Gastrocnemius medialis (tissue), 4 donors: ENCODE measurements at places on chromosomes 1 and 21. TPM values are rescaled to one million over a fixed set of nuclear protein-coding genes. Genes with fewer than 3 reads are reported as not detected.

The CHML gene
- 3.2 TPM for total RNA-seq

The LYPD8 gene
- total RNA-seq = not detected

The CHODL gene
- not detected for total RNA-seq

The ZNF593OS gene
- total RNA-seq = not detected

The FCRL1 gene
- total RNA-seq = not detected

The PDZK1 gene
- 0.44 TPM for total RNA-seq

The SLC44A3 gene
- total RNA-seq = 0.19 TPM

The PRSS38 gene
- not detected for total RNA-seq

The NDUFS5 gene
- total RNA-seq = 603 TPM

The DNAJC11 gene
- 40.7 TPM for total RNA-seq

The MAN1C1 gene
- total RNA-seq = 2.7 TPM

The PTGS2 gene
- 0.58 TPM for total RNA-seq

DNA sequence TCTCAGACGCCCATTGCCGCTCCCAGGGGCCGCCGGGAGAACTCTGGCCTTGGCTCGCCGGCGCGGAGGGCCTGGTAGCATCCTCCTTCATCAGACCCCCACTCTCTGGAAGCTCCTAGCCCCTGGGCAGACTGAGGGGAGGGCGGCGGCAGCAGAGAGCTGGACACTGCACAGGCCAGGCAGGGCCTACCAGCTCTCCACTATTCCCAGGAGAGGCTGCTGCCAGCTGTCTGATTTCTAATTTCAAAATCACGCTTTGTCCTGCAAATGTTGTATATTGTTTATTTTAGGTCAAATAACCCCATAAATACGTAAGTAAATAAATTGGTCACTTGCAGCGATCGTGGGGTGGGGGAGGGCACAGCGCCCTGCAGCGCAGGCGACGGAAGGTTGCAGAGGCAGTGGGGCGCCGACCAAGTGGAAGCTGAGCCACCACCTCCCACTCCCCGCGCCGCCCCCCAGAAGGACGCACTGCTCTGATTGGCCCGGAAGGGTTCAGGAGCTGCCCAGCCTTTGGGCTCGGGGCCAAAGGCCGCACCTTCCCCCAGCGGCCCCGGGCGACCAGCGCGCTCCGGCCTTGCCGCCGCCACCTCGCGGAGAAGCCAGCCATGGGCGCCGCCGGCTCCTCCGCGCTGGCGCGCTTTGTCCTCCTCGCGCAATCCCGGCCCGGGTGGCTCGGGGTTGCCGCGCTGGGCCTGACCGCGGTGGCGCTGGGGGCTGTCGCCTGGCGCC lies at the start of gene MTARC1:
TSS of gene MTARC1 (plus strand) at position 577 of the 732 bp plus-strand sequence. CDS start at position 609, 32 bp downstream.
- peaks cover 30% of the 10 kb centered on the region for H3K4me1 ChIP-seq
- DNase-seq = peak; percentile 23
- peak within 1 kb of the TSS; percentile 76 for H3K27ac ChIP-seq
- peak within 1 kb of the TSS; percentile 68 for H3K4me3 ChIP-seq

DNA sequence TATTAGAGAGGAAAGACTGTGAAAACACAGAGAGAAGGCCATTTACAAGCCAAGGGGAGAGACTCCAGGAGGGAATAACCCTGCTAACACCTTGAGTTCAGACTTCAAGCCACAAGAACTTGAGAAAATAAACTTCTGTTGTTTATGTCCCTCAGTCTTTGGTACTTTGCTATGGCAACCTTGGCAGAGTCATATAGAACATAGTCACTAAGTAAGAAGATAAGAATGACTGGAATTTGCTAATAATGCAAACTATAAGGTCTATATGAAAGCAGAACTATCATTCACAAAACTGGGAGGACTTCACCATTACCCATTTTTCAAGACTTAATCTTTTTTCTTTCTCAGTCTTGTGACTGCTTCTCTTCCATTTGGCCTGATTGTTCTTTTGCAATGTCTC lies 767.3 kb upstream of the ADAMTS5 start:
- H3K36me3 ChIP-seq = no peaks in the 10 kb centered on the region
- no peak overlapping the region for H3K27ac ChIP-seq
- no peak overlapping the region for H3K4me3 ChIP-seq
- DNase-seq = no peak
- H3K4me1 ChIP-seq = no peaks in the 10 kb centered on the region
- H3K27me3 ChIP-seq = no peaks in the 10 kb centered on the region

DNA sequence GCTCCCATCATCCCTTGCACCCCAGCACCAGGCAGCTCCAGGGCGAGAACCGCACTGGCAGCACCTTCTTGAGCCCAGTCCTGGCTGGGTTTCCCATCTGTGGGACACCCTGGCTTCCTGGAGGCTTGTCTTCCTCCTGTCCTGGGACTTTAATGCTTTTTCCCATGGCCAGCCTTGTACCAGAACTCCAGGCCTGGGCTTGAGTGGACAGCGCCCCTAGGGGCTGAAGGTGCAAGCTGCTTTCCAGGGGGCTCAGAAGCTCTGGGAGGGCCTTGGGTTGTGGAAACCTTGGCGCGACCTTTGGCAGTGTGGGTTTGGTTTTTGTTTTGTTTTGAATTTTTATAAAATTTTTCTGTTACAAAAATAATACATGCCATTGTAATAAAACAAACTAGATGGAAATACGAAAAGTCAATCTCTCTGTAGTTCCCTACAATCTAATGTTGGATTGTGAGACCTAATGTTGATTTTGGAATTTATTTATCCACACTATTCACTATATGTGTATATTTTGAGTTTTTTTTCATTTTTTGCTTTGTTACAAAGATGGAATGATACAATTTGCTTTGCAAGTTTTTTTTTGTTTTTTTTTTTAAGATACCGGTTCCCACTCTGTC lies 33.8 kb upstream of the RPL11 start:
- H3K27me3 ChIP-seq = no peaks in the 10 kb centered on the region
- H3K4me1 ChIP-seq = no peaks in the 10 kb centered on the region
- H3K36me3 ChIP-seq = no peaks in the 10 kb centered on the region
- no peak overlapping the region for H3K4me3 ChIP-seq
- H3K27ac ChIP-seq = no peak overlapping the region
- DNase-seq = no peak

GRCh38 chr1:67429011-67429527 lies 1.1 kb downstream of the SERBP1 start:
- peaks cover 60% of the 10 kb centered on the region for H3K4me1 ChIP-seq
- peak; percentile 14 for DNase-seq
- peak overlapping the region; percentile 96 for H3K4me3 ChIP-seq
- H3K27me3 ChIP-seq = no peaks in the 10 kb centered on the region
- peaks cover 20% of the 10 kb centered on the region for H3K36me3 ChIP-seq

DNA sequence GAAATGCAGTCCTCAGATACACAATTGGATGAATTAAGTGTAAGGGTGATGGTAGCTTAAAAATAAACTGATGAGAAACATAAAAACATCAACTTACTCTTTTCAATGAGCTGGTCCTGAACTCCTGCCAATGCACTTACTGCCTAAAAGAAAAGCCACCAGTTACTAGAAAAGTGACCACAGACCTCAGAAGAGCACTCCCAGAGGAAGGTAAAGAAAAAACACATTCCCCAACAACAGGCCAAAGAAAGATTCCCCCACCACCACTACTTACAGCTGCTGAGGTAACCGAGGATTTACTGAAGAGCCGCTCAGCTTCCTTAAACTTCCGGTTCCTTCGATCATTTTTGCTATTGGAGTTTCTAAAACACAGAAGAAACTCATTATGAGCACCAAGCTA lies 5.4 kb downstream of the MEAF6 start:
- H3K4me1 ChIP-seq = peaks cover 14% of the 10 kb centered on the region
- DNase-seq = no peak
- H3K27me3 ChIP-seq = no peaks in the 10 kb centered on the region
- peaks cover 48% of the 10 kb centered on the region for H3K36me3 ChIP-seq
- H3K4me3 ChIP-seq = no peak overlapping the region

- no peaks in the 10 kb centered on the region for H3K36me3 ChIP-seq
- H3K4me1 ChIP-seq = no peaks in the 10 kb centered on the region
- DNase-seq = no peak
- no peak overlapping the region for H3K27ac ChIP-seq
Observed at GRCh38 chr1:185803241-185803640, 69.0 kb downstream of the HMCN1 start.

- no peaks in the 10 kb centered on the region for H3K36me3 ChIP-seq
- no peak overlapping the region for H3K4me3 ChIP-seq
- no peaks in the 10 kb centered on the region for H3K27me3 ChIP-seq
- H3K27ac ChIP-seq = peak overlapping the region; percentile 64
- no peak for DNase-seq
- peaks cover 47% of the 10 kb centered on the region for H3K4me1 ChIP-seq
Observed at GRCh38 chr1:224506141-224506814, 71.7 kb upstream of the WDR26 start.

GRCh38 chr1:90911353-90911752 lies 110.5 kb downstream of the ZNF644 start:
- no peak overlapping the region for H3K27ac ChIP-seq
- no peaks in the 10 kb centered on the region for H3K27me3 ChIP-seq
- no peak for DNase-seq
- no peaks in the 10 kb centered on the region for H3K4me1 ChIP-seq
- H3K4me3 ChIP-seq = no peak overlapping the region

DNA sequence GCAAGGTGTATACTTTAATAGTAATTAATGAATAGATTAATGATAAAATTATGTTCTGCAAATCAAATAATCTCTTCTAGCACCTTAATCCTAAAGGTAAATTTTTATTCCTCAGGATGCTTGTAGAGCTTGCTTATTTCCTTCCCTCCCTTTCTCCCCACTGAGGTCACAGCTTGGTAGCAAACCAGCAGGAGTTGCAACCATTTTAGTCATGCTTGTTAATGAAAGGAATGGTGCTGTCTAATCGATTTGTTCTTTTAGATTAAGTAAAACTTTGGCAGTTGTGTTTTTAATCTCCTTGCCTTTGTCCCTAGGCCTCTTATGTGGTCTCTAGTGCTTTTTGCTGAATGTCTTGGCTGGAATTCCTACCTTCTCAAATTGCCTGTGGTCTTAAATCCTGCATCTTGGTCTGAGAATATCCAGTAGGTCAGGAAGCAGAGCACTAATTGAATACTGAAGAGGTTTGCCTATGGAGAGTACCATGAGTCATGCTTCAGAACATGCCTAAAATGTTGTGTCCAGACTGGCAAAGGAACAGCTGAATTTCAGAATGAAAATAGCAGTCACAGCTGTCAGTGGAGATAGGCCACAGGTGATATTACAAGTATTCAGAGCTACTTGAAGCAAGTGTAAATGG lies 36.3 kb upstream of the RWDD3 start:
- H3K27ac ChIP-seq = no peak overlapping the region
- H3K27me3 ChIP-seq = no peaks in the 10 kb centered on the region
- H3K4me3 ChIP-seq = no peak overlapping the region
- no peak for DNase-seq

DNA sequence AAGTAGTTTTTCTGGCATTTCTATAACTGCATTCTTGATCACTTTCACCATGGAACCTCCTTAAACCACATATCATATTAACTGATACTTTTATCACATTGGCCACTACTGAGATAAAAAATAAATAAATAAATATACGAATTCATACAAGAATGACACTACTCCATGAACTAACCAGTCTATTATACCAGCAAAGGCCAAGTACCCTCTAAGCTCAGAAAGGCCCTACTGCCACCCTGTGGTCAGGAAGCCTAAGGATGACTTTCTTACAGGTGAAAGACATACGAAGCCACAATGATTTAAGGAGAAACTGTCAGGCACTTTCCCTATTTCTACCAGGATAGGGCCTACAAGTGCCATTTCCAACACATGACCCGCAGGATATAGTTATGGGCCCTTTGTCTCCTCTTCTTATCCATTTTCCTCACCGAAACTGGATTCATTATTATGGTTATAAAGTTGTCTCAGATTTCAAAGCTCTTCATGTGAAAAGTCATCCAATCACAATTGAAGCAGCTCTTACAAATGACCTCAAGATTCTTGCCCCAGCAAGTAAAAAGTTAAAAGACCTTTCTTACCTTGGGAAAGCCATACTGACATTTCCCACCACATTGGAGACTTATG lies 23.9 kb downstream of the DNAJC8 start:
- H3K27ac ChIP-seq = peak overlapping the region; percentile 71
- H3K27me3 ChIP-seq = no peaks in the 10 kb centered on the region
- peaks cover 72% of the 10 kb centered on the region for H3K36me3 ChIP-seq
- no peak overlapping the region for H3K4me3 ChIP-seq
- DNase-seq = no peak

DNA sequence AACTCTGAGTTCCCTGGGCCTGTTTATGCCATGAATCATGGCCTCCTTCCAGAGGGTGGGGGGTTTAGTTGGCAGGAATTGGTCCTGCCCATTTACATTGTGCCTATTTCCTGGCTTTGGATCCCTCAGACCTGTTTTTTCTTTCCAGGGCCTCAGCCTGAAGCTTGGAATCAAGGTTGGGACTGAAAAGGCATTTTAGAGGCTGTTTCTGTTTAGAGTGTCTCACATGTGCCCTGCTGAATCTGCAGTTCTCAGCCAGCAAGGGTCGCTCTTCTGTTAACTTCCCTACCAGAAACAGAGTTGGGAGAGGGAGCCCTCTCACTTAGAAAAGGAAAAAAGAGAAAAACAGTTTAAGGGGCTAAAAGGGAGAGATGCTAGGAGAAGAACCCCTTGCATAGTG lies 191.1 kb downstream of the PTPRC start:
- H3K27ac ChIP-seq = no peak overlapping the region
- H3K4me3 ChIP-seq = no peak overlapping the region
- H3K36me3 ChIP-seq = no peaks in the 10 kb centered on the region

GRCh38 chr1:13583966-13584791 lies 547 bp downstream of the PDPN start:
- peak; percentile 67 for DNase-seq
- peak overlapping the region; percentile 87 for H3K4me3 ChIP-seq
- peaks cover 15% of the 10 kb centered on the region for H3K4me1 ChIP-seq
- no peaks in the 10 kb centered on the region for H3K27me3 ChIP-seq
- peak overlapping the region; percentile 85 for H3K27ac ChIP-seq

DNA sequence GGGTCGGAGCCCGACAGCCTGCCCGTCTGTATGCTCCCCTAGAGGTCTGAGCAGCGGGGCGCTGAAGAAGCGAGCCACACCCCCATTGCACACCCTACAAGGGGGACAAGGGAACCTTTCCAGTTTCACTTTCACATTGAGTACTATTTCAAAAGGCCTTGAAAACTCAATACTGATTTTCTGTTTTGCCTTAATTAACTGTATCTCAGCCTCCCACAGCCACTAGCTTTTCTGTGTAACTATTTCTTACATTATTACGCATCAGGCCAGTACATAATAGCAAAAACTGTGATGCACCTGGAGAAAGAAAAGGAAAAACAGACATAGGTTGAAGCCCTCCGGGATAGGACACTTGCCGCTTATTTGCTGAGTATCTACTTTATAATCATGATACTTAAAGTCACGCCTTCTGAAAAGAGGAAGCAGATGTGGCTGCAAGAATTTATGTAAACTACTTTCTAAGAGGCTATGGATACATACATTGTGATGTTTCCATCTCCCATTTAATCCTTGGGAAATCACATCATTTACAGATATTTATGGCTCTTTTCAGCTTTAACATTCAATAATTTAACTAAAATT lies 1719.5 kb downstream of the MRPL39 start:
- H3K4me3 ChIP-seq = no peak overlapping the region
- no peaks in the 10 kb centered on the region for H3K36me3 ChIP-seq
- no peaks in the 10 kb centered on the region for H3K4me1 ChIP-seq

GRCh38 chr21:28066596-28067387 lies 925.9 kb downstream of the LTN1 start:
- no peaks in the 10 kb centered on the region for H3K27me3 ChIP-seq
- DNase-seq = no peak
- peak overlapping the region; percentile 91 for H3K27ac ChIP-seq
- no peaks in the 10 kb centered on the region for H3K36me3 ChIP-seq
- H3K4me1 ChIP-seq = peaks cover 30% of the 10 kb centered on the region
